GM23338 (cell line): ENCODE measurements at places on chromosomes 5 and 9.

DNA sequence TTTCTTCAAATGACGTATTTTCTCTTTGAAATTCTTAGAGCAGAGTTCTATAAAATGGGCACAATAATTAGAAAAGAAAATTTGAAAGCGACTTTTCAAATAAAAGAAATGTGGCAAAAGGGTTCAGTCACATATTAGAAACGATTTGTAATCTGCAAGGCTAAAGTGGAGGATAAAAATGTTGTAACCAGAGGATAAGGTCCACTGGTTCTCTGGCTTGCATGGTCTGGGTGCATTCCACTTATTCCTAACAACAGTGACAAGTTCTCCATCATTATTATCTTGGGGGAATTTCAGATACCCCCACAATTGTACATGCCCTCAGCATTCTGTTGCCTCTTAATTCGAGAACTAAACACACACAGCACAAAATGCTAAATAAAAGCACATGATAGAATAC, 91.1 kb downstream of the IQGAP2 start:
- DNase-seq: no peak

- peak; percentile 12 for DNase-seq
Observed at GRCh38 chr5:51961154-51961562, 577.9 kb downstream of the ISL1 start.

DNA sequence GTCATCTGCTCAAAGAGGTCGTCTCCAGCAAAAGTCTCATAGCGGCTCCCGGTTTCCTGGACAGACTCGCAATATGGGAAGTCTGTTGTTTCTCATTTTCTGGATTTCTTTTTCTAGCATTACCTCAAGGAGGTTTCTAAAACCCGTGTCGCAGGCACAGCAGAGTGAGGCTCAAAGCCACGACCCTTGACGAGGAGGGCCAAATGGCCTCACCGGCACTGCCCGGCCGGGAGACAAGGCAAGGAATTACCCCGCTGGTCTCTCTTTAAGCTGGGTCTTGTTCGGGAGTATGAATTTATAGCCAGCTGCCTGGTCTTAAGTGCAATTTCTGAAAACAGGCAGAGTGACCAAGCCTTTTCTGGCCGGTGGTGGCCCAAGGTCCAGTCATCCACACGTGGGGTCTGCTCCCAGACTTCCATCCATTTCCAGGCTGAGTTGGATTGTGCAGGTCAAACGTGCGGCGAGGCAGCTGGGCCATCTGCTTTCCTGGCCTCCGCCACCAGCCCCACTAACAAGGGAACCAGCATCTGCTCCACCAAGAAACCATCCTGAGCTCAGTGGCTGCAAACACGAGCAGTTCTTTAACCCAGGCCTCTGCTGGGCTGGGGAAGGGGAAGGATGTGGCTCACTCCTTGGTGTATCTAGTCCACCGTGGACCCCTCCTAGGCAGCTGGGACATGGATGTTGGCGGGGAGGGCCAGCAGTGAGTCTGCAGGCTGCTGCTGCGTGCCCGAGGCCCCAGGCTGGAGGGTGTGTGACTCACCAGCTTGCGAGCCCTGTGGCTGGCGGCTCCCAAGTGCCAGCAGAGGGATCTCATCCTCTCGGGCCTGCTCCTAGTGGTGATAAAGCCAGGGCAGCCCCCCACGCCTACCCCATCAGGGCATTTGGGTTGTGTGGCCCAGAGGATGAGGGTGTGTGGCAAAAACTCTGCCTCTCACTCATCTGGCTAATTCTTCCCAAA, 55.6 kb upstream of the COL5A1 start:
- no peak for DNase-seq

DNA sequence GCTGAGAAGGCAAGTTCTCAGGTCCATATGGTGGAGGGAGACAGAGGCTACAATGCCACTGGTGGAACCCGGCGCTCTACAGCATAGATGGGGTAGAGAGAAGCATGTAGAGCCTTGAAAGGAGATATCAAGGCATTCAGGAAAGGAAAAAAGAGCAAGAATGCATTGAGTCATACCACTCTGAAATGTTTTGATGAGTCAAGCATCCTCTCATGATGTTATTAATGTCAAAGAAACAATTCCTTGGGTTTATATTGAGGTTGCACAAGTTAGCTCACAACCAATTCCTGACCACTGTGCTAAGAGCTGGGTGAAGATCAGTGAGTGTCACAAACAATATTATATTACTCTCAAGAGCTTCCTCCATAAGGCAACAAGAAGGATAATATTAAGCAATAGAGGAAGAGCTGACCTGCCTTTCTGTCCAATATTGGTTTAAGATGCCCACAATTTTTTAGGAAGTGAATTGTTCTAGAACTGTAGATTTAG, 178.0 kb downstream of the RFK start:
- DNase-seq: no peak

DNA sequence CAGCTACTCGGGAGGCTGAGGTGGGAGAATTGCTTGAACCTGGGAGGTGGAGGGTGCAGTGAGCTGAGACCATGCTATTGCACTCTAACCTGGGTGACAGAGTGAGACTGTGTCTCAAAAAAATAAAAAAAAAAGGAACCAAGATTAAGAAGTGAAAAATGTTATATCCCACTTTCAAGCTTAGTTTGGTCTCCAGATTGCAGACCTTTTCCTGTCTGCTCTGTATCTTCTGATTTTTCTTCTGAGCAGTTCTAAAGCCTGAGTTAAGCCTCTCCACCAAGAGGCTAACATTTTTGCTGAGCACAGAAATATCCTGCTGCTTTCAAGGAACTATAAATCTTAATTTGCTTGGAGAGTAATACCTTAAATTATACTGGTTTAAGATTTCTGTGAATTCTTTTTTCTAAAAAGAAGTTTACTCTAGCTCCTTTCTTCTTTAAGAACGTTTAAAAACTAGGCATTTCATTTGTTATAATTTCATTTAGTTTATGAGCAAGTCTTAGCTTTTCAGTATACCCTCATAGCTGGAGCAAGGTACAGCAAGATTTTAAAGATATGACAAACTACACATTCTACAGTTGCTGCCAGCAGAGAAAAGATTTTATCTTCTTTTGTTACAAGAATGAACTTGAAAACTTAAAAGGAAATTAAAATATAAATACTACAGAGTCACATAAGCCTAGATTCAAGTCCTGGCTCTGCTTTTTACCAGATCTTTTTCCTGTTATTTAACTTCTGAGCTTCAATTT, 55.0 kb downstream of the GARNL3 start:
- no peak for DNase-seq

DNA sequence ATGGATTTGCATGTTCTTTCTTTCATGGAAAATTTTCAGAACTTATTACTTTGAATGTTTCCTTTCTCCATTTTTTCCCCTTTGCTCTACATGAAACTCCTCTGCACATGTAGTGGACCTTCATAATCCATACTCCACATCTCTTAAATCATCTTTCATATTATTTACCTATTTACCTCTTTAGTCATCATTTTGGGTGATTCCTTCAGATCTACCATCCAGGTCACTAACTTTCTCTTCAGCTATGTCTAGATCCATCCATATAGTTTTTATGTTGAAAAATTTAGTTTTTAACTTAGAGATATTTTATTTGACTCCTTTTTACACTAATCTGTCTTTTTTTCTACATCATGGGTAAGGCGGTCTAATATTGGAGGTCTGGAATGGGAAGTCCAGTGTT, 586.6 kb downstream of the NR2F1-AS1 start:
- no peak for DNase-seq

DNA sequence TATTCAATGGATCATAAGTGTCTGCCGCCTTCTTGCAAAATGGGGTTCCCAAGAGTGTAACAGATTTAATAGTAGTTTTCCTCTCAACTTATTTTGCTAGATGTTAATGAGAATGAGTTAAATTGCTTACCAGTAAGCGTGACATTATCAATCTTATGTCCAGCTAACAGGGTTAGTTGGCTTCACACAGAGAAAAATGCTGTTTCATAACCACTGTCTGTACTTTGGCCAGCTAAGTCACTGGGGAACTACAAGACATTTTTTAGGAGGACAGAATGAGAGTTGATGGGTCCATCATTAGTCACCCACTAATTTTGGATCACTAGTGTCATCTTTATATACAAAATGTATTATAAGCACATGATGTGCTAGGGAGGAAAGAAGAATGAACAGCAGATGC, 1.4 kb downstream of the CDC37L1 start:
- DNase-seq: no peak

DNA sequence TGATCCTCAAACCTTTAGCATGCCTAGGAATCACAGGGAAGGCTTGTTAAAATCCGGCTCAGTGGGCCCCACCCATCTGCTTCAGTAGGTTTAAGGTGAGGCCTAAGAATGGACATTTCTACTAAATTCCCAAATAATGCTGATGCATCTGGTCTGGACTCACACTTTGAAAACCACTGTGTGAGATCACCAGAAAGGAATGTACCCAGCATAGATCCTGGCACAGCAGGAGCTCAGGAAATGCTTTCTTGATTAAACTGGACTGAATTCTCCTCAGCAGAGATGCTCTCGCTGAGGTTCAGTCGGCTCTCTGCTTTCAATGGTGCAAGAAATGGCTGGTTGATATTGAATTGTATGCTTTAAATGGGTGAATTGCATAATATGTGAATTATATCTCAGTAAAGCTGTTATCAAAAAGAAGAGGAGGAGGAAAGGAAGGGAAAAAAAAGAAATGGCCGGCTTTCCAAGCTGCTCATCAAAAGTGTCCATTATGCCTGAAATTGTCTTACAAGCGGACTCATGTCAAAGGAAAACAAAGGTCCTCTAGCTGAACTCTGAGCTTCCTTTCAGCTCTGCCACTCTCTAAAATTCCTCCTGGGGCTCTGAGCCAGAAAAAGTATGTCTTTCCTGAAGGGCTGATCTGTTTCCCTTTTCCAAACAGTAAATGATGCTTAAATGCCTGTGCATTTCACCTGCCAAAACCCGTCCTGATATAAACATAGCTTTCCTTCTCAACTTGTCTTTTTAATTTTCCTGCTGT, 77.6 kb upstream of the SAP30L start:
- DNase-seq: peak; percentile 88

DNA sequence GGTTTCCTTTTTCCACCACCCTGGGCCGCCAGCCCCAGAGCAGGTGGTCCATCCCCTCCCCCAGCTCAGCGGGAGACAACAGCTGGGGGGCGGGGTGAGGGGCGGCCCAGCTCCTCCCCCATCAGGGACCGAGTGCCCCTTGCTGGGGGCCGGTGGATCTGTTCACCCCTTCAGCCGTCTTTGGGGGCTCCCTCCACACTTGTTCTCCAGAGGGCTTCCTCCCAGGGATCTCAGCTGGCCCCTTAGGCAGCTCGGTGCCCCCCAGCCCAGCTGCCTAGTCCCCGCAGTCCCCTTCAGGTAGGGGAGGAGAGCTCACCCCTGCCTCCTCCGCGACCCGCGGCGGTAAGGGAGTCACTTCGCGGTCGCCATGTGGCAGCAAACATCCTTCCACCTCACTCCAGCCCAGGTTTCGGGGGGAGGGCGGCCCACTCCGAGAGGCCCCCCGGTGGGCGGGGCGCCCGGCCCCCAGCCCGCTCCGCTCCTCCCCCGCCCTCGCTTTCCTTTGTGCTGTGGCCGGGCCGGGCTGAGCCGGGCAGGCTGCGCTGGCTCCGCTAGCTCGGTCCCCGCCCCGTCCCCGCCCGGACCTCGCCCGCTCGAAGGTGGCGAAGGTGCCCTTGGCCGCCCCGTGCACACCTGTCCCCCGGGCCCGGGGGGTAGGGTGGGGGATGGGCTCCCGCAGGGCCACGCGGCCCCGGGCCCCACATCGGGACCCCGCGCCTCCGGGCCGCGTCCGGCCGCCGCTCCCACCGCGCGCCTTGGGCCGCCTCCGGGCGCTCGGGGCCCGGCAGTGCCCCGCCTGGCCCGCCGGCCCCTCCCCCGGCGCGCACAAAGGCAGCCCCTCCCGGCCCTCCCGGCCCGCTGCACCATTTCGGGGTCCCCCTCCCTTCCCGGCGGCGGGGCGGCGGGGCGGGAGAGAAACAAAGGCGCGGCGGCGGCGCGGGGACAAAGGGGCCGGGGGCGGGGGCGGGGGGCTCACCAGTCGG, 683 bp downstream of the DBN1 start:
- peak; percentile 62 for DNase-seq

GRCh38 chr5:158198636-158199035, 339.7 kb upstream of the CLINT1 start:
- DNase-seq: peak; percentile 32
